ENCODE measurements at places on chromosomes 16 and 17. TPM values are rescaled to one million over a fixed set of nuclear protein-coding genes. Genes with fewer than 3 reads are reported as not detected.

The RNF222 gene
- total RNA-seq, result not detected

The EVPLL gene
- not detected for total RNA-seq

The NTN3 gene
- total RNA-seq, result not detected

The ABCC12 gene
- 0.20 TPM for total RNA-seq

The PPY gene
- not detected for total RNA-seq

The OTOP3 gene
- total RNA-seq, result not detected

The CFAP97D1 gene
- total RNA-seq, result not detected

The FOXJ1 gene
- total RNA-seq, result 0.55 TPM

The SCN4A gene
- not detected for total RNA-seq

The JUP gene
- 119 TPM for total RNA-seq

The ZNF18 gene
- 5.4 TPM for total RNA-seq

The CFAP52 gene
- not detected for total RNA-seq

The P2RX5 gene
- total RNA-seq, result 23.8 TPM

The PRDM7 gene
- total RNA-seq, result not detected

The THRA gene
- 17.1 TPM for total RNA-seq

The CIITA gene
- 0.16 TPM for total RNA-seq

The GPR179 gene
- 0.01 TPM for total RNA-seq

The CDH13 gene
- not detected for total RNA-seq

The TNS4 gene
- 179 TPM for total RNA-seq

The RNF112 gene
- total RNA-seq, result 0.98 TPM

The TVP23A gene
- not detected for total RNA-seq

The ST6GALNAC1 gene
- total RNA-seq, result 0.27 TPM

The TNFRSF17 gene
- total RNA-seq, result not detected

The GJC1 gene
- 35.8 TPM for total RNA-seq
